ENCODE measurements at places on chromosomes 4 and X.

DNA sequence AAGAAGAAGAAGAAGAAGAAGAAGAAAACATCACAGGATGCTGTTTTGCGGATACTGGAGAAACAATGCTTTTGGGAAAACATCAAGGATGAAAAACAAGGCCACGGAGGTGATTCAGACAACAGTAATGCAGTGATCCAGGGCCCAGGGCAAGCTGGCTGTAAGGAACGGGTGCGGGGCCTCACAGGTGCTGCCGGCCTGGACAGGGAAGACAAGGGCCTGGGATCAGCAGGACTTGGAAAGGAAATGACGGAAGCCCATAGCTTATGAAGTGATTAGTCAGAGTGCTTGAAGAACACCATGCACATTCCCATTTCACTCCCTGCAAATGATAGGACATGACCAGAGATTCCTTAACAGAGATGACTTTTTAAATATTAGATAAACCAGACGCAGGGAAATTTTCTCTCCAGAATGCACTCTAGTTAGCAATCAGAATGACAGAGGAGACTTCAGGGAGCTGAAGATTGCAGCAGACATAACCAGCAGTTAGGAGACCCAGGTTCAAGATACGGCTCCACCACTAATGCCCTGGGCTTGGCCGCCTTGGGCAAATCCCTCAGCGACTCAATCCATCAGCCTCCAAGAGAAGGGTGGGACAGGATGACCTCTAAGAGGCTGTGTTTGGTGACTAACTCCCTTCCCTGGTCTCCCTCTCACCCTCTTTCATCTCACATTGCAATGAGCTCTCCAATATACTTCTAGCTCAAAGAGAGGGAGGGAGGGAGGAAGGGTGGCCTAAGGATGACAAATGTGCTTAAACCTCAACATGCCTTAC is 54.1 kb downstream of the APBB2 start:
- DNase-seq: no peak

DNA sequence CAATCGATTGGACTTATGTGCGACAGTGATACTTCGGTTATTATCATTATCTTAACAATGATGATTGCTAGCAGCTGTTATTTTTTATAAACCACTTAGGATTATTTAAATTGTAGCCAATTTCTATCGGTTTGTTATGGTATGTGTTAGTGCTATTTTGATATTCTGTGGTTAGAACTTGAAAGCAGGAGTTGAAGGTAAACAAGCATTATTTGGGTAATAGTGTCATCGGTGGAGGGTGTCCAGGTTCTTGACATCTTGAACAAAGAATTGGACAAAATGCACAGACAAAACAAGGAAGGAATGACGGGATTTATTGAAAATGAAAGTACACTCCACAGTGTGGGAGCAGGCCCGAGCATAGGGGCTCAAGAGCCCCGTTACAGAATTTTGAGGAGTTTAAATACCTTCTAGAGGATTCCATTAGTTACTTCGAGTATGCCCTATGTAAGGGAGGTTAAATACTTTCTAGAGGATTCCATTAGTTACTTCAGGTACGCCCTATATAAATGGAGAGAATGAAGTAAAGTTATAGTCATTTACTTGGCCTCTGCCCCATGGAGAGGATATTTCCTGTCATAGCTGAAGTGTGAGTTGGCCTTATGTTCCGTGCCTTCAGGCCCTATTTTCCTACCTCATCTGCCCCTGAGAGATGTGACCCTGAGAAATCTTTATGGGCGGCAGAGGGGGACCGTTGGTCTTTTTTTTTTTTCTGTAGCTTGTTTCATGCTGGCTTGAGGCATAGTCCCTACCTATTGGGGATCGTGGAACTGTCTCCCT is 13.1 kb downstream of the MOB1B start:
- no peak for DNase-seq

DNA sequence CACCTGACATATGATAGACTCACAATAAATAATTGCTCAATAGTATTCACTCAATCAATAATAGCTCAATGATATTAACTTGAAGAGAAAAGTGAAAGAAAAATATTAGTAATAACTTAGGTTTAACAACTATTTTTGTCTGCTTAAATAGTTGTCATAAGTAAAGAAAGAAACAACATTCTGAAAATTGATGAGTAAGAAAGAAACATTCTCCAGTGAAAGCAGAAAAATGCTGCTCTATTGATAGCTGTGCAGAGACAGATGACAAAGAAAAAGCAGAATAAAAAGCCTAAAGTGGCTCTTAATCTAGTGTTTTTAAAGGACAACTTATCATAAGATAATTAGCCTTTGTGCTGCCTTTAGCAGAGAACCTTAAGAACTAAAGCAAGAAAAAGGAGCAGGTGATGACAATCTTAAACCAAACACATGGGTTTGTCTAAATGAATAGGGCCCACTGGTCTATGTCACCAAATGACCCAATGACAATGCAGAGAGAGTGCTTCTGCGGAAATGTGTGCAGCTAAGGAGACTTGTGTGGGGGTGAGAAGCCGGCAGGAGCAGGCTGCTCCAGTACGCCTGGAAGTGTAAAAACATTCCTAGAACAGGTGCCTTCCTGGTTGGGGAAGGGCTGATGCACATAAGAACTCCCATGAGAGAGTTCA is 13.2 kb downstream of the HS3ST1 start:
- no peak for DNase-seq

GRCh38 chr4:183808097-183808456 is 97.0 kb upstream of the STOX2 start:
- DNase-seq: no peak

GRCh38 chr4:6272863-6273660 is 3.4 kb downstream of the WFS1 start:
- no peak for DNase-seq

DNA sequence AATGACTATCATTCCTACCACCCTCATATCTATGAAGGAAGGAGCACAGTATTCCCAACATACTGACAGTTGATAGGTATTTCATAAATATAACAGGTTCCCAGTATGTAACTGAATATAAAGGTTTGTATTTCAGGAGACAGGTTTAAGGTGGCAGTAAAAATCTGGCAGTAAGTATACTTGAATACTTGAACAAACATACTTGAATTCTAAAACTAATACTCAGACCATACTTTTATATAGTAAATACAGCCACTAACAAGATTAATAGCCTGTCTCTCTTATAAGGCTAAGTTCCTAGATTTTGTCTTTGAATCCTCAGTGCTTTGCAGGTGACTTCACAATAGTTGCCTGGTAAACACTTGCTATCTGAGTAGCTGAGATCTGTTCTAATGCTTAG is 37.8 kb downstream of the GABRA4 start:
- no peak for DNase-seq

DNA sequence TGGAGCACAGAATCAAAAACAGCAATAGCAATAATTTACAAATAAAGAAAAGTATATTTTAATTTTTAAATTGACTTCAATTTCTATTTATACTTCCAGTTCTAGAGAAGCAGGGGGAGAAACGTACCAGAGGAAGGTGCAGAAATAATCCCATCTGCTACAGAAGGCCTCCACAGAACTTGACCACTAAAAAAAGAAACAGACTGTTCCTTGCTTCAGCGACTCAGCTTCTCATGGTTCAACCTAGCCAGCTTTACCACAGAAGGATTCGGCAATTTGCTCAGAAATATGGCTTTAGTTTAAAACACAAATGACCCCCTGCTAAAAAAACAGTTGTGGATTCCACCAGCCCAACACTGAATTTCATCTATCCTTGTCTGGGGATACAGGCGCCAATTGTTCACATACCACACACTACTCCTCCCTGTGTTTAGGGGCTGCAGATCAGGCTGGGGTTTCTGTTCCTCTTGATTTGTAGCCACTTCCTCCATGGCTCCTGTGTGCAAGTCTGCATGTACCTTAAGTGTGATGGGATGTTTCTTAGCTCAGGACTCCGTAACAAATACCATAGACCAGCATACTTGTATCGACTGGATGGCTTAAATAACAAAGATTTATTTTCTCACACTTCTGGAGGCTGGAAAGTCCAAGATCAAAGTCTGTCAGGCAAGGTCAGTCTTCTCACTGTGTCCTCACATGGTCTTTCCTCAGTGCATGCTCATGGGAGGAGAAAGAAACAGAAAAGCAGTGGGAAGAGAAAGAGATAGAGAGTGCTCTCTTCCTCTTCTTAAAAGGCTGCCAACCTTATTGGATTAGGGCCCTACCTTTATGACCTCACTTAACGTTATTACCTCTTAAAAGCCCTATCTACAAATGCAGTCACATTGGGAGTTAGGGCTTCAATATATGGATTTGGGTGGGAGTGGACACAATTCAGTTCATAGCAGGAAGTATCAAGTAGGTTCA is 79.1 kb downstream of the AMOT start:
- no peak for DNase-seq

- no peak for DNase-seq
These were observed 29.7 kb downstream of the SYNPO2 start for GRCh38 chr4:118918388-118918787.

GRCh38 chr4:83929550-83929949 is 393.6 kb downstream of the GPAT3 start:
- DNase-seq: no peak

DNA sequence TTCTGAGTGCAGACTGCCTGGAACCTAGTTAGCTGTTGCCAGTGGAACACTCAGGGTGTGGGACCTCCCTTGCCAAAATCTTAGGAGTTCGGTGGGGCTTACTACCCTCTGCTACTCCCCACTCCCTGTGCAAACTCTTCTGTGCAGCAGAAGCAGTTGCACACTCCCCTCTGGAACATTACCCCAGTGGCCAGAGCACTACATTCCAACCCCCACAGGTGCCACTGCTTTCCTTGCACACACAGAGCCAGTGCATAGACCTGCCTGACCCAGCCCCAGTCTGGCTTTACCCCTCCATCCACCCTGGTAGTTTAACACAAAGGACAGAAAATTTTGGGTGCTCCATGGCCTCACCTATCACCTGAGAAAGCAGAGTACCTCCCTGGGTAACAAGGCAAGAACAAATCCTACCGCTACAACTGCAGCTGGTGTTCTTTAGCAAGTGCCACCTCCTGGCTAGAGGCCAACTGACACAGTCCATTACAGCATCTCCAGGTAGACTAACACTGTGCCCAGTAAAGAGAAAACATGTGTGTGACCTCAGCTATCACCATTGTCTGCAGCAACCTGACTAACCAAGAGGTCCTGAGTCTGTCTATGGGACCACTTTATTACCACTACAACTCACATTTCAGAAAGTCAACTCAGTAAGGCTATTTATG is 11.5 kb upstream of the RASSF6 start:
- DNase-seq: no peak

DNA sequence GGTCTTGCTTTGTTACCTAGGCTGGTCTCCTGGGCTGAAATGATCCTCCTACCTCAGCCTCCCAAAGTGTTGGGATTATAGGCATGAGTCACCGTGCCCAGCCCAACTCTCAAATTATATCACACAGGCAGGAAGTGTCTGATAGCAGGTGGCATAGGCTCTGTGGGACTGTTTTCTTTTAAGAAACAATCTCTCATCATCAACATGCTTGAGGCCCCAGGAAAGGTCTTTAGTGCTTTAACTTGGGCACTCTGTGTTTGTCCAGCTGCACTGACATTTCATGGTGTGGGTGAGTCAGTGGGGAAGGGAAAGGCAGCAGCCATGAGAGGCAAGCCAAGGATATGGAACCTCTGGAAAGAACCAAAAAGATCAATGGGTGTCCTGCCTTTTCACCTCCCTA is 88.1 kb upstream of the TSPAN5 start:
- DNase-seq: no peak

- DNase-seq: no peak
These were observed 131.9 kb downstream of the REELD1 start for GRCh38 chr4:146346276-146346675.

- no peak for DNase-seq
These were observed 42.1 kb downstream of the WDFY3 start for GRCh38 chr4:84924434-84924833.

DNA sequence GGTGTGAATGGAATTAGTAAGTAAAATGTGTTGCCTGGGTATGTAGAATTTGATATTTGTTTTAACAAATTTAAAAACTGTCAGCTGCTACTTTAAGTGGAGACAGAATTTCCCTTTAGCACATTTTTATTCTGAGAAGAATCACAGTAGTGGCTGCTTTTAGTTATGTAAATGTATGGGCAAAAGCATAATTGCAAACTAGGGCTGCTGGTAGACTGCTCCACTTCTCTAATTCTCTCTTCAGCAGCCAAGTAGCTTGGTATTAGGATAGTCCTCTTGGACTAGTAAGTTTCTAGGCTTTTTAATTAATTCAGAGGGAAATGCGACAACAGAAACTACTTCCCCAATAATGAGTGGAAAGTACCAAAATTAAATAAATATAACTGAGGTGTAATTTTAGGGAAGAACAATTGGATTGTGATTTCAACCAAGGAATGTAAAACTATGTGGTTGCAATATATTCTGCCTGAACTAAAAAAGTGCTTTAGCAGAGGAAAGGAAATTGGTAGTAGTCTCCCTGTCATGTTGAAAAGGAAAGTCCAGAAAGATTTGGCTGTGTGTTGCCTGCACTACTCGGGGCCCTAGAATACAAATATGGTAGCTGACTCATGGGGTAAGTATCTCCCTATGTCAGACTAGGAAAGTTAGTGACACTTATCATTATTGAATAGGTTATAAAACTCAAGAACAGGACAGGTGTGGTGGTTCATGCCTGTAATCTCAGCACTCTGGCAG is 9.2 kb upstream of the EIF4E start:
- no peak for DNase-seq

DNA sequence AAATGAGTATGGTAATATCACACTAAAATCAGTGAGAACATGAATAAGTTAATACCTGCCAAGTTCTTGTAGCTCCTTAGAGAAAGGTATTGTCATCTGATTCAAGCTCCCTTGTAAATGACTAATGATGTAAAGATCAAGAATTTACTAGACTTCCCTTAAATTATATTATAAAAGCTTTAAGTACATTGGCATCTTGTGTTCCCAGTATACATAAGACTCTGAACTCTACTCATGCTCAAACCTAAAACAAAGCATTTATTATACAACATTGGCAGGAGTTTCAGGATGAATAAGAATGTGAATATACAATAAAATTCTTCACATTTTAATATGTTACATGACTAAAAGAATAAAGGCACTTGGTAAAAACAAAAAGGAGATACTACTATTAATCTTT is 126.8 kb upstream of the UNC5C start:
- DNase-seq: no peak

DNA sequence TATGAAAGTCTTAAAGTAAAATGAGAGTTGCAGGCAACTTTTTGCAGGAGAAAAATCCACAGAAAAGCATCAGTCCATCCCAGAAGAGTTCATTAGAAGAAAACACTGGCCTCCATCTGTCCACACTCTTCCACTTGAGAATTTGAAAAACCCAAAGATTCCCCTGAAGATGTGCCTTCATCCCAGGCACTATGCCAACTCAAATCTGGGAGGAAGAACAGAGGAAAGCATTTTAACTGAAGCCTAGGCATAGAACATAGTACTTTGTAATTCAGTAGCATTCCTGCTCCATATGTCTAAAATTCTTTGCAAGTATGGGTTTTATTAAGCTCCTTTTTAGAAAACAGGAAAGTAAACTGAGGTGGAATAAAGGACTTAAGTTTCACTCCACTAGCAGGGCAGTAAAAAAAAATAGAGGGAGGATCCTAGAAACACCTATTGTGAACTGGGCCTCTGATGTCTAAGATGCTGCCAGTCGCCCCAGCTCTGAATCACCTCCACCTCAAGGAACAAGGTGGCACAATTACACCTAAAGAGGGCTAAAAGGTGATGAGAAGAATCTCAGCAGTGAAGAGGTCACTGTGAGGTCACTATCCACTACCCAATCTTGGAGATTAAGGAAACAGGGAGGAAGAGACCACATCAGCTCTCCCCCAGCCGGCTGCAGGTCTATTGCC is 141.9 kb upstream of the FAM241A start:
- DNase-seq: no peak
